ENCODE measurements at places on chromosomes 2 and 18. TPM values are rescaled to one million over a fixed set of nuclear protein-coding genes. Genes with fewer than 3 reads are reported as not detected.

Gene SIX2
- total RNA-seq = 0.09 TPM

Gene LIMS4
- 0.91 TPM for total RNA-seq

Gene PAIP2B
- 2.3 TPM for total RNA-seq

Gene AQP4
- total RNA-seq = not detected

Gene ANKRD30B
- total RNA-seq = not detected

Gene SCN2A
- not detected for total RNA-seq

Gene GREB1
- total RNA-seq = 0.94 TPM

Gene ATP6V1B1
- not detected for total RNA-seq

Gene NCK2
- 76.1 TPM for total RNA-seq

Gene POTEJ
- total RNA-seq = not detected

Gene CCDC85A
- total RNA-seq = not detected

DNA sequence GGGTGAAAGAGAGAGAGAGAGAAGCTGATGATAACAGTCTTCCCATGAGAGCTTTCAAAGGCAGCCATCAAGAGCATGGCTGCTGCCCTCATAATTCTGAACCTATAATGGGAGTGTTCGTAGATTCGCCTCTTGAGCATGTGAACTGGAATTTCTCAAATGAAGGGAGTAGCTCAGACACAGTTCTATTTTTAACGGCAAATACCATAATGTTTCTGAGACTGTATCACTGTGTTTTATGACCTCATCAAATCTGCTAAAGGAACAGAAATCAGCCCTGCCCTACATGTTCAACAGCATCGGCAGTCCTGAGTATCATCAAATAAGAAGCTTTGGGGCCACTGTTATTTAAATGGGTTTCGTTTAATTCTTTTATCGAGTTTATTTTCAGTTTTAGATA lies 645.6 kb downstream of the GALR1 start:
- no peaks in the 10 kb centered on the region for H3K4me1 ChIP-seq
- H3K4me3 ChIP-seq = no peak overlapping the region
- no peaks in the 10 kb centered on the region for H3K36me3 ChIP-seq

DNA sequence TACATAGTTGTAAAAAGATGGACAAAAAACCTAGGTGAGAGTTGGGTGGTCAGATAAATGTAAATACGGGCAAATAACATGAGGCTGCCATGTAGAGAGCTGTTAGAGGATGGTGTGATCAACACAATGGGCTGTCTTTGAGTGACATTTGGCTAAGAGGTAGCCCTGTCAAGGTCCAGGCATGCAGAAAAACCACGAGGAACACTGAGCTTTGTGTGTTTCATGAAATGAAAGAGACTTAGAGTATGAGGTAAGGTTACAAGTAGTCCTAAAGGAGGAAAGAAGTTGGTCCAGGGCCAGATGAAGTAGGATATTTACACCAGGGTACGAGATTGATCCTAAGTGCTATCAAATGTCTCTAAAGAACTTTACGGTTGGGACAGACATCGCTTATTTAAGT lies 160.9 kb downstream of the RDH14 start:
- no peak overlapping the region for H3K4me3 ChIP-seq
- no peak for DNase-seq
- no peak overlapping the region for H3K27ac ChIP-seq
- H3K4me1 ChIP-seq = no peaks in the 10 kb centered on the region
- no peaks in the 10 kb centered on the region for H3K36me3 ChIP-seq
- no peaks in the 10 kb centered on the region for H3K27me3 ChIP-seq

- H3K27ac ChIP-seq = no peak overlapping the region
- peaks cover 7% of the 10 kb centered on the region for H3K4me1 ChIP-seq
- H3K36me3 ChIP-seq = no peaks in the 10 kb centered on the region
- H3K27me3 ChIP-seq = no peaks in the 10 kb centered on the region
- DNase-seq = no peak
Observed at GRCh38 chr2:158966312-158966711, 2.1 kb upstream of the TANC1 start.

DNA sequence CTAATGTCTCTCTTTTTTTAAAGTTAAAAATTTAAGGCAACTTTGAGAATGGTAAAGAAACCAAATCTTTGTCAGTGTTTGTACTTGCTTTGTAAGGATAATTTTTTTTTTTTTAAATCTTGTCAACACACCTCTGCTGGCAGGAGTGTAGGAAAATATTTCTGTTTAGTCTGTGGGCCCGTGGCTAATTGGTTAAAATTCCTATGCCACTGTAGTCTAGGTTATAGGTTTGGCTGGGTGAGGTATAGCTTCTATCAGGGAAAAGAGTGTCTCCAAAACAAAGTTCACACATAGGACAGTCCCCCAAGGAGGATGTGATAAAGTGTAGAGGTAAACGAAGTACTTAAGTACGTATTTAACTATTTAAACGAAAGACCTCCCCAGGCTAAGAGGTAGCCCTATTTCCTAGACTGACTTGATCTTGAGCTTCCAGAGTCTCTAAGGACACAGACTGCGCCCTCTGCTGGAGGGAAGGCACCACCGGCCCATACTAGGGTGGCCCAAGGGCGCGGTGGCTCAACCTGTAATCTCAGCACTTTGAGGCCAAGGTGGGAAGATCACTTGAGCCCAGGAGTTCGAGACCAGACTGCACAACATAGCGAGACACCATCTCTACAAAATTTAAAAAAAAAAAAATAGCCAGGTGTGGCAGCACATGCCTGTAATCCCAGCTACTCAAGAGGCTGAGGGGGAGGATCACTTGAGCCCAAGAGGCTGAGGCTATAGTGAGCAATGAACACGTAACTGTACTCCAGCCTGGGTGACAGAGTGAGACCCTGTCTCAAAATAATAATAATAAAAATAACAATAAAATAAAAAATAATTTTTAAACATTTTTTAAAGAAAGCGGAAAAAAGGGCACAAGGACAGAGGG lies 8.9 kb downstream of the TEX44 start:
- peak; percentile 59 for DNase-seq
- peaks cover 8% of the 10 kb centered on the region for H3K4me1 ChIP-seq
- H3K27me3 ChIP-seq = no peaks in the 10 kb centered on the region
- H3K4me3 ChIP-seq = no peak overlapping the region
- H3K27ac ChIP-seq = no peak overlapping the region

DNA sequence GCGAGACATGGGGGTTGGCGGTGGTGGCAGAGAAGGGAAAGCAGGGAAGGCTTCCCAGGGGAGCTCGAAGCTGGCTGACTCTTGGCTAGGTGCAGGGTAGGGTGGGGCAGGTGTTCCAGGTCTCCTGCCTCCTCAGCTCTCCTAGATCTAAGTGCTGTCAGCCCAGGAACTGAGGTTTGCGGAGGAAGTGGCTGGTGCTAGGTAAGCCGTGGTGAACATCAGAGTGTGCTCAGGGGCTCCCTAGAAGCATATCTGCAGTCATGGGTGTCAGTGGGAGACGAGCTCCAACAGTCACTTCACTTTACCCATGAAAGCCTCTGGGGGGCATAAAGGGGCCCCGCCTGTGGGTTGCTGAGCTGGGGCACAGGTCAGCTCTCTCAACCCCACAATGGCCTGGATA lies 34.1 kb downstream of the ARHGEF4 start:
- H3K27me3 ChIP-seq = no peaks in the 10 kb centered on the region
- DNase-seq = no peak
- no peak overlapping the region for H3K4me3 ChIP-seq
- no peaks in the 10 kb centered on the region for H3K36me3 ChIP-seq
- H3K4me1 ChIP-seq = no peaks in the 10 kb centered on the region

- H3K36me3 ChIP-seq = peaks cover 18% of the 10 kb centered on the region
- DNase-seq = no peak
- no peak overlapping the region for H3K4me3 ChIP-seq
- H3K4me1 ChIP-seq = peaks cover 17% of the 10 kb centered on the region
- no peak overlapping the region for H3K27ac ChIP-seq
- no peaks in the 10 kb centered on the region for H3K27me3 ChIP-seq
Observed at GRCh38 chr2:10046931-10047330, 3.6 kb downstream of the KLF11 start.

- H3K36me3 ChIP-seq = no peaks in the 10 kb centered on the region
- H3K4me3 ChIP-seq = no peak overlapping the region
- H3K27ac ChIP-seq = no peak overlapping the region
- no peak for DNase-seq
Observed at GRCh38 chr2:78984386-78984785, 41.1 kb upstream of the REG3G start.

DNA sequence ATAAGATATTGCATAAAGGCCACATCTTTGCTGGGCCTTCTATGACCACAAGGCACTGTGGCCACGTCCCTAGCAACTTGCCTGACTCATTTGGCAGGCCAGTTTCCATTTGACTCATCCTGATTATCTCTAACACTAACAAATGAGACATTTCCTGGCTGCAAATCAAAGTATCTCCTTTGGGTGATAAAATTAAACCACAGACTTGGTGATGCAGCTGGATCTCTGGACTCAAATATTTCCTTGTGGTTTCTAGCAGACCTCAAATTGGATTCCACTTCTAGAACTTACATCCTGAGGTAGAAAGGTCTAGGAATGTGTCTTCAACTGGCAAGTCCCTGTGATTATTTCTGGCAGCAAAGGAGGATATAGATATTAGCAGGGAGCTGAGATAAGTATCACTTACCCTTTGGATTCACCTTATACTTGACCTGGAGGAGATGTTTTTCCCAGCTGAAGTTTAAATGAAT lies 167.9 kb upstream of the NXPH2 start:
- H3K4me1 ChIP-seq = no peaks in the 10 kb centered on the region
- H3K4me3 ChIP-seq = no peak overlapping the region
- H3K36me3 ChIP-seq = no peaks in the 10 kb centered on the region
- no peak overlapping the region for H3K27ac ChIP-seq
- no peak for DNase-seq

DNA sequence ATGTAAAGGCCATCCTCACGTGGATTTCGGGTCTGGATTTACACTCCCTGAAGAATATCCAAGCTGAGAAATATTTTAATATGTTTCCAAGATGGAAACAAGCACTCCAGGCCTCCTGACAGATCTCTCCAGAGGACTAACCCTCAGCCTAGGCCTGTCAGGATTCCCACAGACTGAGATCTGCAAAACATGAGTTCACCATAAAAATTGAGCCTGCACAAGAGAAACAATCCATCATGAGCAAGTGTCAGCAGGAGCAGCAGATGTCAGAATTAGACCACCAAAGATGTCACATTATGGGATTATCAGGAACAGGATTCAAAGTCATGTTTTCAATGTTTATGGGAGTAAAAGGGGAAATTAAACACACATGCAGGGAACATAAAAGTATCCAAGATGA lies 191.3 kb downstream of the TFCP2L1 start:
- no peak overlapping the region for H3K27ac ChIP-seq
- no peak overlapping the region for H3K4me3 ChIP-seq
- no peak for DNase-seq
- no peaks in the 10 kb centered on the region for H3K36me3 ChIP-seq
- no peaks in the 10 kb centered on the region for H3K27me3 ChIP-seq

DNA sequence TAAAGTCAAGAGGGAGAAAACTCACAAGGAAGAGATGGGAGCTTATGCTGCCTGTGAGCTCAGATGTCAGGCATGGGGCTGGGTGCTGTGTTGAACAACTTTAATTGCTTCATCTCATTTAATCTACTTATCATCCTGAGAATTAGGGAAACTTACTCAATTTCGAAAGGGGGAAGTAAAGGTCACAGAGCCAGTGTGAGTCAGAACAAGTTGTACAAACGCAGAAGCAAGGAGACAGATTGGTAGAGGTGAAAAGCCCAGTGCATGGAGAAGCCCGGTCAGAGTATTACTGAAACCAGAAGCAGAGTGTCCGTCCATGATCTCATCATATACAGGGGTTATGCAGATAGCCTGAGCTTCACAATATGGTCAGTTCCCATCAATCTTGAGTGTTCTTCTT lies 281.1 kb upstream of the POU3F3 start:
- H3K4me3 ChIP-seq = no peak overlapping the region
- no peaks in the 10 kb centered on the region for H3K27me3 ChIP-seq
- H3K27ac ChIP-seq = no peak overlapping the region
- H3K4me1 ChIP-seq = no peaks in the 10 kb centered on the region
- H3K36me3 ChIP-seq = no peaks in the 10 kb centered on the region

DNA sequence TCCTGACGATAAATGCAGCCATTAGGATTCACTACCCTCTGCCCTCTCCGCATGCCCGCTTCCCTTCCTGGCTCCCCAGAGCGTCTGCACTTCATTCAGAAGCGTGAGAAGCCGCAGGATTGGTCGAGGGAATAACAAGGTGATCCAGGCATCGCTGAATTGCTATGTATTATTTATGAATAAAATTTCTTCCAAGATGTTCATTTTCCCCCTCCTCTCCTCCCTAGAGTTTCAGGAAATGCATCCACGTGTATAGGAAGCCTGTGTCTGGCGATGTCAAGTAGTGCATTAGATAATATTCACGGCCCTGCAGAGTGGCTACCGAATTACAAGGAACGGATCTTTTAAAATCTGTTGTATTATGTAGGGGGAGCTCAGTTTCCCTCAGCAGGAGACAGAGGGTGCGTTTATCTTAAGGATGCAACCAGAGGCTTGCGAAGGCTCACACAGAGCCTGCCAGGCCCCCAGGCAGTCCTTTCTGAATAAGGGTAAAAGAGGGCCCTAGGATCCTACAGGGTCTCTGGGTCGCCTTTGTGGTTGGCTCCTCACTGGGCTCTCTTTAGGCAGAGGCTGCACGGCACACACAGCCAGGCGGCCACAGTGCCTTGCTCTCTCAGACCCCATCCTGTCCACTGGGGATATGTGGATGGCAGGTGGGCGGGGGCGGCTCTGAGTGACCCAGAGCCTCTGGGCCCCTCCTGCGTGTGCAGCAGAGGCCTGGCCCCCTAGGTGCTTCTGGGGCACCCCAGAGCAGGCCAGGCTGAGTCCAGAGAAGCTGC lies 224.1 kb upstream of the PXDN start:
- H3K27ac ChIP-seq = no peak overlapping the region
- no peak overlapping the region for H3K4me3 ChIP-seq
- no peaks in the 10 kb centered on the region for H3K27me3 ChIP-seq
- no peak for DNase-seq
- no peaks in the 10 kb centered on the region for H3K36me3 ChIP-seq

GRCh38 chr18:8706791-8707555 lies 1.6 kb downstream of the MTCL1 start:
- H3K4me1 ChIP-seq = peaks cover 19% of the 10 kb centered on the region
- H3K27me3 ChIP-seq = peaks cover 28% of the 10 kb centered on the region
- no peaks in the 10 kb centered on the region for H3K36me3 ChIP-seq
- peak overlapping the region; percentile 37 for H3K4me3 ChIP-seq
- no peak for DNase-seq
- no peak overlapping the region for H3K27ac ChIP-seq

DNA sequence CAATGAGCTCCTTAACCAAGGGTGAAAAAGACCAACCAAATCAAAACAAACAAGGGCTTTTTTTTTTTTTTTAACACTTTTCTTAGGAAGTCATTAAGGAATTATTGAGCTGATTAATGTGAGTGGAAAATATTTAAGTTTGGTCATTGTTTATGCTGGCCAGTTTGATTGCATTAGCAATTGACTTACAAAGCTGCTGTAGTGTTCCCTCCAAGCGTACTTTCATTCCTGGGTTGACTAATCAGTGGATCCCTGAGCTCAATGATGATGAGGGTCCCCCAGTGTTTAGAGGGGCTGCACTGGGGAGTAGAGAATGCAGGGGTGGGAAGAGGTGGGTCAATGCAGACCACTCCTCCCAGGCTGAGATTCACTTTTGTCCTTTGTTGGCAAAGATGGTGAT lies 119.3 kb downstream of the PRKCE start:
- H3K27me3 ChIP-seq = no peaks in the 10 kb centered on the region
- no peaks in the 10 kb centered on the region for H3K36me3 ChIP-seq
- H3K4me1 ChIP-seq = no peaks in the 10 kb centered on the region

Measured in CD8-positive, alpha-beta memory T cell (primary cell).